ENCODE measurements at places on chromosomes 1 and 21. TPM values are rescaled to one million over a fixed set of nuclear protein-coding genes. Genes with fewer than 3 reads are reported as not detected.
A peak's percentile ranks its signal among the peaks of the same experiment; 100 is the strongest.

DNA sequence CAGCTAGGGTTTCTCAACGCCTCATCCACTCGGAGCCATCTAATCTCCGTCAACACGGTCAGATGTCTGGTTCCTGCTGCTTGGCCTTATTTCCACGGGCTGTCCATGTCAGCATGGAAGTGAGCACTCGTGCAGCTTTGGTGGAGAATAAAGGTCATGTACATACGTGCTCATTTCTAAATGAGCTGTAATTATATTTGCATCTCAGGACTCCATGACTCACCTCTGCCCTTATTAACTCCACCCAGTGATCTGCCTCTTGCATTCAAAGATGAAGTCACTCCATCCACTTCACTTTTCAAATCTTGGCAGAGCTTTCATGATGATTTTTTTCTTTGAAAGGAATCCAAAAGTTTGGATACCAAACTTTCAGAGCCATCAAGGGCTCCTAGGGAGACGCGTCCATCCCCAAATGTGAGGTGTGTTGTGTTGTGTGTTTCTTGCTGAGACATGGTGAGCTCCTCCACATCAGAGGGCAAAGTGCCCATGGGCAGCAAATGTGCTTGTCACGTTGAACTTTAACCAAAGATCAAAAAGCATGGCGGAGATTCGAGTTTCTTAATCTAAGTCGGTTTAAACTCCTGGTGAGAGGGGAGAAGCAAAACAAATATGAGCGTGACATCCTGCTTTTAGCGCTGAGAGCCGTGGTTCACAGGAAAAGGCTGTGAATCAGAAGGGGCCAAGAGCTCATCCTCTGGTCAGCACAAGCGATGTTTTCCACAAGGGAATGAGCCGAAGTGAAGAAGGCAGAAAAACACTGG is 68.6 kb upstream of the ERRFI1 start:
- H3K27me3 ChIP-seq = no peaks in the 10 kb centered on the region
- peak; percentile 72 for DNase-seq
- H3K36me3 ChIP-seq = no peaks in the 10 kb centered on the region
- H3K4me1 ChIP-seq = peaks cover 72% of the 10 kb centered on the region

DNA sequence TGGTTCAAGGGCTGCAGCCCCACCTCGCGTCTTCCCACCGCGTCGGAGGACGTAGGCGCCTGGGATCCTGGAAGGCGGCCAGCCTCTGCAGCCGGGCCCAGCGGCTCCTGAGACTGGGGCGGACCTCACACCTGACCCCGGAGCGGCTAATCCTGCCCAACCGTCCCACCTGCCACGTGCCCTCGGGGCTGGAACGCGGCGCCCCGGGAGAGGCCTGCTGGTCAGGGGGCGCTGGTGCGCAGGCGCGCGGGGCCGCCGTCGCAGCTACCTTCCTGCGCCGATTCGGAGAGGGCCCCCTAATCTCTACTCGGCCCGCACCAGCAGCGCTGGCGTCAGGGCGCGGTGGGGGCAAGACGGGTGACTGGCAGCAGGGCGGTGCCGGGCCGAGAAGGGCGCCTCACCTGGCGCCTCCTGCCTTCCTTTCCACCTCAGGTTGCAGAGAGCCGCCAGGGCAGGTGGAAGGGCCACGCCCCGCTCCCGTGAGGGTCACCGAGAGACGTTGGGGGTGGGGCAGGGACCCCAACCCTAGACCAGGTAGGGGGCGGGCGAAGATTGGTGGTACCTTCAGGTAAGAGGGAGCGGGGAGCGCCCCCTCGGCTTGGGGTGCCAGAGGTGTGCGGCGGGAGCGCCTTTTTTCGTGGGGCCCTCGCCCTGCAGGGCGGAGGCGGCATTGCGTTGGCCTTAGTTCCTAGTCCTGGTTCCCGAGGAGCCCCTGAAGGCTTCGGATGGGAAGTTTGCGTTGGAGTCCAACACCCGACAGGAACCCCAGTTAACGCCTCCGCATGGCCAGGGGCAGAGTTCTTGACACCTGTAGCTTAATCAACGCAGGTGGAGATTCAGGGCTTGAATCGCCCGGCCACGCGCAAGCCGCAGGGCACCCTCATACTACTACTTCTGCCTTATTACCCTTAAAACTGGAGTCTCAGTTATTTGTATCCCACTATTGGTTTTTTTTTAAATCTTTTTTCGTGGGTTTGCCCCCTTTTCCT is at the start of gene TDRD5:
Gene TDRD5, plus strand, starts transcription at position 241 of the 989 bp plus-strand sequence. CDS start 784 bp downstream, outside the sequence.
- no peak within 1 kb of the TSS for H3K27ac ChIP-seq
- no peak within 1 kb of the TSS for H3K4me3 ChIP-seq
- peaks cover 28% of the 10 kb centered on the region for H3K27me3 ChIP-seq
- H3K4me1 ChIP-seq = no peaks in the 10 kb centered on the region

DNA sequence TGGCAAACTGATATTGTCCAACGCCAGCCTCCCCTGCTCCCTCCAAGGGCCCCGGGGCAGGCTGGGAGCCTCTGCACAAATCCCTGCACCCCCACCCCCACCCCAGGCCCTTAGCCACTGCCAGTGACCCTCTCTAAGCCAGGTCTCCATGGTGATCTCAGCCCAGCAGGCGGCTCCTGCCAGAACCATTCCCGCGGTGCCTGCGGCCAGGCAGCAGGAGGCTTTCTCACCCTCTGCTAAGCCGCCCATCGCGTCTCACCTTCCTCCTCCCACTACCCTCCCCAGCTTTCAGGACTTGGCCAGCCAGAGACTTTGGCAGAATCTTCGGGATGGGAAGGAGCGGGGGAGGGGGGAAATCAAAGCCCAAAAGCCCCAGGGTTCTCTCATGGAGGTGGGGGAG is 46.8 kb upstream of the WASF2 start:
- H3K4me1 ChIP-seq = peaks cover 48% of the 10 kb centered on the region
- H3K27me3 ChIP-seq = no peaks in the 10 kb centered on the region
- H3K27ac ChIP-seq = peak overlapping the region; percentile 100
- peaks cover 10% of the 10 kb centered on the region for H3K36me3 ChIP-seq
- no peak overlapping the region for H3K4me3 ChIP-seq
- no peak for DNase-seq

Gene GSTM5
- total RNA-seq = not detected

- H3K4me1 ChIP-seq = peaks cover 38% of the 10 kb centered on the region
- H3K27ac ChIP-seq = no peak overlapping the region
- H3K27me3 ChIP-seq = no peaks in the 10 kb centered on the region
- DNase-seq = no peak
- no peak overlapping the region for H3K4me3 ChIP-seq
Observed at GRCh38 chr1:161720422-161720821, 922 bp upstream of the FCRLB start.

GRCh38 chr1:91559046-91559750 is 58.5 kb downstream of the CDC7 start:
- no peak overlapping the region for H3K27ac ChIP-seq
- peaks cover 27% of the 10 kb centered on the region for H3K4me1 ChIP-seq
- no peak overlapping the region for H3K4me3 ChIP-seq
- no peaks in the 10 kb centered on the region for H3K27me3 ChIP-seq

DNA sequence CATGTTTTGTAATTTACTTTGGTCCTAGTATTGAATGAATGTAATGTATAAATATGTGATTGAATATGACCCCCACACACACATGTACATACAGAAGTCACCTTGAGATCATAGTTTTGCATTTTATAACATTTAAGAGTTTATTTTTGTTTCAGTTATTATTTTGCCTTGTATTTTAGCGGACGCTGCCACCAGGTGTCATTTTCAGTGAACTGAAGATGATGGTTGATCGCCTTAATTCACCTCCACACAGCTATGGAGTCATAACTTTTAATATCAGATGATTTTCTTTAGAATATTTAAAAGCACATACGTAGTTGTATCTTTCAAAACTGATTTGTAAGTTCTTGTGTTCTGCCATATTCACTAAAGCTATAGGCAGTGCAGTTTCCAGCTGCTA is 130.4 kb downstream of the DYRK1A start:
- H3K36me3 ChIP-seq = peaks cover 38% of the 10 kb centered on the region
- DNase-seq = peak; percentile 34
- no peaks in the 10 kb centered on the region for H3K4me1 ChIP-seq

Gene LMOD1
- 0.06 TPM for total RNA-seq

GRCh38 chr1:222712253-222713090 is at the start of the genes AIDA and BROX:
AIDA (minus strand) TSS chr1:222712491; CDS start chr1:222712317, 174 bp downstream.
BROX (plus strand) TSS chr1:222712564; CDS start chr1:222715700, 3,136 bp downstream.
- no peaks in the 10 kb centered on the region for H3K27me3 ChIP-seq
- peaks cover 11% of the 10 kb centered on the region for H3K36me3 ChIP-seq
- peak within 1 kb of the TSS; percentile 78 for H3K27ac ChIP-seq

Measured in PC-3 (cell line).